NCI-H2081 (cell line): ENCODE measurements at places on chromosomes 12 and 14.
A peak's percentile ranks its signal among the peaks of the same experiment; 100 is the strongest.

GRCh38 chr12:104720339-104721038 is 237.6 kb downstream of the SLC41A2 start:
- no peak for DNase-seq

- DNase-seq, result no peak
Observed at GRCh38 chr14:91088585-91089235, 25.2 kb upstream of the DGLUCY start.

GRCh38 chr12:131912518-131913274 is 16.4 kb upstream of the PUS1 start:
- DNase-seq, result peak; percentile 50

DNA sequence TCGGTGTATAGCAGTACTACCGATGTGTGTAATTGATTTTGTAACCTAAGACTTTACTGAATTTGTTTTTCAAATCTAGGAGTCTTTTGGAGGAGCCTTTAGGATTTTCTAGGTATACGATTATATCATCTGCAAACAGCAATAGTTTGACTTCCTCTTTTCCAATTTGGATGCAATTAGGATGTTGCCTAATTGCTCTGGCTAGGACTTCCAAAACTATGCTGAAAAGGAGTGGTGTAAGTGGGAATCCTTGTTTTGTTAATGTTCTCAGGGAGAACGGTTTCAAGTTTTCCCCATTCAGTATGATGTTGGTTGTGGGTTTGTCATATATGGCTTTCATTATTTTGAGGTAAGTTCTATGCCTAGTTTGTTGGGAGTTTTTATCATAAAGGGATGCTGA is 171.6 kb upstream of the PDE3A start:
- DNase-seq, result no peak

GRCh38 chr12:63396135-63396534 is 245.1 kb upstream of the AVPR1A start:
- DNase-seq, result no peak

DNA sequence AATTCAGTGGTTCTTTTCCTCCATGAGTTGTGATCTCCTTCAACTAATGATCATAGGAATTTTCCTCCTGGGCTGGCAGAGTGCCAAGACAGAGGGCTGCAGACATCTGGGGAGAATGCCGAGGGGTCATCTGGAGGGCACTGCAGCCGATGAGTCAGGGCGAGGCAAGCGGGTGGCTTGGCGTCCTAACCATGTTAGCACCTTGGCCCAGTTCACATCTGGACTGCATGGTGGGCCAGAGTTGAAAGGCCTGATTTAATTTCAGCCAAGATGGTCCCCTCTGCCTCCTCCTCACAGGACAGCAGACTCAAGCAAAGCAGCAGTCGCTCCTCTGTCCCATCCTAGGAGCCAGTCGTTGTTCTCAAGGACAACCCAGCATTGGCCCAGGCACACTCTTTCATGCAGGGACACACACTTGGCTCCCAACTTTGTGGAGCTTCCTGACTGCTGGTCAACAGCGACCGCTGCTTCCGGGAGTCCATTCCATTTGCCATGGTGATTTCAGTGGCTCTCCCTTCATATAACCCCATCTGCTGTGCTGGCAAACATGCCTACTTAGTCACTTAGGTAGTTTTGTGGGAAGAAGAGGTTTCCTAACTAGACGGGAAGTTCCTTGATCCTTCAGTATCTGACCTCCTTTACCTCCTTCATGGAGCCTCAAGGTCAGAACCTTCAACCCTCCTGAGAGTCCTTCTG is 161.8 kb downstream of the TTC8 start:
- DNase-seq, result no peak

DNA sequence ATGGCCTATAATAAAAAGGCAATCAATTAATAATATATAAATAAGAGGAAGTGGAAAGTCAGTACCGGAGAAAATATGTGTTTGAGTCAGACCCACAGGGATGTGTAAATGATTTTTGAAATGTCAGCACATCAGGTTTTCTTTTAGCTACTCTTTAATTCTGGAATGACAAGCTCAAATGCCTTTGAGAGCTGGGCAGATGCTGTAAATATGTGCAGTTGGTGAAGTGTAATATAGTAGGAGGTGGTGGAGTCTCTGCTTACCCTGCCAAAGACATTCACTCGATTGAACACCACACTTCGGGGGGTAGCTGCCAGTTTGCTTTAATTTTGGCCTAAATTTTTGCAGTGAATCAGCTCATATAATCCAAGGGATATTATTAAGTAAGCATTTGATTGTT is 93.0 kb downstream of the PLEKHA5 start:
- DNase-seq, result peak; percentile 18

DNA sequence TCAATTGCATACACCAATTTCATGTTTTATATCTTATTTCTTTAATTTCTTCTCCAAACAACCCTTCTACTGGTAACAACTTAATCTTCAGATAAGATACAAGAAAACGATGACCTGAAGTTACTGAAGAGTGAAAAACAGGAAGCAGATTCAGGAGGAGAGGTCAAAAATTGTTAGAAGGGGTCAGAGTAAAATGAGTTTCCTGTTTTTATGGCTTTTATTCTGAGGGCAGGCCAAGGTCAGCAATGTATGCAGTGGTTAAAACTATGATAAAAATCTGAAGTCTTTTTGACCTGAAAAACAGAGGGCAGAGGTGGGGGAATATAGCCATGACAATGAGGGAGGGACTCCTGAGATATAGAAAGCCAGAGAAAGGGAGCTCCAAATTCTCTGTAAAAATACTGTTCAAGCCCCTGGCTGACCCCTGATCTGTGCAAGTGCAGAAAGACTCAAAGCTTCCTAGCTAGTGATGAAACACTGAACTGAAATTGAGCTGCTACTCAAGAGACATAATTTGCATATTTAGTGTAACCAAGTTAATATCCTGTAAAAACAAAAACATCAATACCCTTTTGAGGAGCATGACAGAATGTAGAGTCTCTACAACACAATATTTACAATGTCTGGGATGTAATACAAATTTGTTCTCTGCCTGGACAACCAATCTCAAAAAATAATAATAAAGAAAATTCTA is 514.3 kb upstream of the SEL1L start:
- DNase-seq, result no peak

DNA sequence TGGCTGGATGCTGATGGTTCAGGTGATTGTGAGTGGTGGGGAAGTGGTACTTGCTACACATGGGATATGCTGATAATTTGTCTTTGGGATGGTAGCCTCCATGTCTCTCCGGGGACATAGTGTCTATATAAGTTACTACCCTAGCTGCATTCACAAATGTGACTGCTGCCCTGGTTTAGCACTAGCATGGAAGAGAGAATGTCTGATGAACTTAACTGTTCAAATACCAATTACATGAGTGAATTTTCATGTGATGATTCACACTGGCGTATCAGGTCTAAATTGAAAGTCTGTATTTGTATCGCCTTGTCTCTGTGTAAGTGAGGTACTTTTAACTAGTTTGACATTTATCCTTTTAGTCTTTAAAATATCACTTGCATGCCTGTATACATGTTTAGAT is 34.4 kb downstream of the ATF7IP start:
- peak; percentile 33 for DNase-seq
